ENCODE measurements at places on chromosomes 7 and 10.

DNA sequence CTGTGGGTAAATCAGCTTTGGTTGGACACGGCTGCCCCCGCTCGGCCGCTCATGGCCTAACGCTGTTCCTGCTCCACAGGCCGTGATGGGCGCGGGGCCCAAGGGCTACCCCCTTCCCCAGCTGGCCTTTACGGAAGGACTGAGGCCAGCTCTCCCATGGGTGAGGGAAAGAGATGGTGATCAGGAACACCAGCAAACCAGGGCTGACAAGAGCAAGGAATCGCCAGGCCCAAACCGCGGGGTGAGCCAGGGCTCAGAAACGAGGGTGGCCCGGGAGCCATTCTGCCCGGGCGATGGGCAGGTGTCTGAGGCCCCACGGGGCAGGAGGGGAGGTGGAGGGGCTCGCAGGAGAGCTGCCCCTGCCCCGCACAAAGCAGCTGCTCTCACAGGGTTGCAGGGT is 26.6 kb downstream of the GPER1 start:
- no peak for DNase-seq

- no peak for DNase-seq
Measured at GRCh38 chr7:134639061-134639460, 7.6 kb upstream of the BPGM start.

DNA sequence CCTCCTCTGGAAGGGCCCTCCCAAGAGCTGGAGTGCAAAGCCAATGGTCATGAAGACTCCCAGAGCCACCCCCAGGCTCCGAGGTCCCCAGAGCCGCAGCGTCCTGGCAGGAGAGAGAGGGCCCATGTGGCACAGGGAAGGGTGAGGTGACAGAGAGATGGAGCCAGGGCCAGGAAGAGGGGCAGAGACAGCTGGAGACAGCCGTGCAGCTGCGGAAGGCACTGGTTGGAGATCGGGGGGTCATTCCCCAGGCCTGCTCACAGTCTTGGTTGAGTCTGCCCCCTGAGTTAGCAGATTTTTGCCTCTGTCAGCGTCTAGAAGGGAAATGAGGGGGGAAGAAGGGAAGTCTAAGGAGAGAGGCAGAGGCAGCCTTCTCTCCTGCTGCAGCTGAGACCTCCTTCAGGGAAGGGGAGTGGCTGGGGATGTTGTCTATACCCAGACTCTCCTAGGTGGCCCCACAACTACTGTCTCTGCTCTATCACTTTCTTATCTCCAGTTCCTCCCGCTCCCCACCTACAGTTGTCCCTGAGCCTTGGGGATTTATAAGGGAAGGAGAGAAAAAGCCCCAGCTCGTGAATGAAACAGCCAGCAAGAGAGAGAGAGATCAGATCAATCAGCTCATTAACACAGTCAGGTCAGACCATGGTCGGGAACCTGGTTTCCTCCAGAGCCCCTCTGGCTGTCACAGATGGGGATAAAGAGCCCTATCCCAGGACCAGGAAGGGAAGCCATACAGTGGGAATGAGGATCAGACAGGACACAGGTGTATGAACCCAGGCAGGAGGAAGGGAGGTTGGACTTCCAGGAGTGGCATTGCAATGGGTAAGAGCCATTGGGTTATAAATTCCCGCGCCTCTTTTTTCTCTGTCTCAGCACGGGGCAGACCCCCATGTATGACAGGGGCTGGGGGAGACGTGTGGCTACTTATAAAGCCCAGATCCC is 1.2 kb downstream of the GAL3ST4 start:
- no peak for DNase-seq

DNA sequence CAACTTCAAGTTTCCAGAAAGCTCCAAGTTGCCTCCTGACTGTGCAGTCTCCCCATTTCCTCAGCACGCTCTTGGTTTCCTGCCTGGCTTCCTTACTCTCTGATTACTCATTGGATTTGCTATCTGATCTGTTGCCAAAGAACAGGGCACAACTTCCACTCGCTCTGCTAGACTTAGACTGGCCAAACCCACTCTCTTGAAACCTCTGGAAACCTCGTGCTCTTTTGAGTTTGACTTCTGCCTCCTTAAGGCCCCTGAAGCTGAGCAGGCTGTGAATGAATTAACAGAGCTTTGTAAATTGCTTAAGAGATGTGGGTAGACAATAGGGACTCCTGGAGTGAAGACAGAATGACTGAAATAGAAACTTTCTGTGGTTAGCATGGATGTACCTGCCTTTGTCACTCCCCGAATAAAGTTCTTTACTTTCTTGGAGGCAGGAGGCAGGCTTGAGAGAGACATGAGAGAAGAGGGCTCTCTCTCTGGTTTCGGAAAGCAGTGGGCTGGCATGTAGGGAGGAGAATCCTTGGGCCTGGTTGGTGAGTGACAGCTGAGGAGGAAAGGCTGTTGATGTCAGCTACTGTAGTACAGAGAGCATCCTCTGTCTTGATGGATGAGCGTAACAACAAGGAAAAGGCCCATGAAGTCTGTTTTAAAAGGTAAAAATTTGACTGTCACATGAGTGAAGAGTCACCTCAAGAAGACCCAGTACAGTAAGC is 70.8 kb downstream of the CHN2 start:
- DNase-seq: peak; percentile 13

GRCh38 chr7:155257482-155258225 is 40.0 kb upstream of the INSIG1 start:
- DNase-seq: no peak
